ENCODE measurements at places on chromosomes 5 and 9. TPM values are rescaled to one million over a fixed set of nuclear protein-coding genes. Genes with fewer than 3 reads are reported as not detected.

DNA sequence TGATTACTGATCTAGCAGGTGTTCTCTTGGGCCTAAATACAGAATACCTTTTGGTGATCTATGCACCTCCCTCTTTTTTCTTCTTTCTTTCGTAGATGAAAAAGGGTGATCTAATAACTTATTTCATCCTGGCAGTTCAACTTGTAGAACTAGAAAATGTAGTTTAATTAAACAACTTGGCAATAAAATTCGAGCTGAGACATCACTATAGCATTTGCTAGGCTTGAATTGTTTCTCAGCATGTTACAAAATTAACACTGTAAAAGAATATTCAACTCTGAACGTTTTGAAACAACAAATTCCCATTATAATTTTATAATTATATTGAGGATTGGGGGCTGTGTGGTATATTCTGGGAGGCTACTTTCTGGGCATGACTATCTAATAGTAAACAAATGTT lies 19.5 kb downstream of the SMIM15 start:
- no peak for DNase-seq

DNA sequence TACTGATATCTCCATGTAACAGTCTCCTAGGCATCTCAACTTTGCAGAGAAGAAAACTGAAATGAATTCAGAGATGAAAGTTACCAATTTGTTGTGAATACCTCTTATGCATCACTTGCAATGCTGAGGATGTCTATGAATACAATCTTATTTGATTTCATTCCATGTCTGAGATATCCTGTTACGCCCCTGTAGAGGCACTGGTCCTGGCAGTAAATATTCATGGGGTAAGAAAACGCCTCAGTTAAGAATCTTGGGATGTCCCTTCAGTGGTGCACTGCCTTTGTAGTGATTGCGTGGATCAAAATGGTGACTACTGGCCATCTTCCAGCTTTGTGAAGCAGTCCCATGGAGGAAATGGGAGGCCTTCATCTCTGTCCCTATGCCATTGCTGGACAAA lies 229.1 kb upstream of the C9orf72 start:
- DNase-seq, result no peak

The OLFM1 gene
- total RNA-seq, result 47.8 TPM

The FAM151B gene
- total RNA-seq, result 2.9 TPM

The C8G gene
- 1.6 TPM for total RNA-seq

The IFNA13 gene
- total RNA-seq, result not detected

DNA sequence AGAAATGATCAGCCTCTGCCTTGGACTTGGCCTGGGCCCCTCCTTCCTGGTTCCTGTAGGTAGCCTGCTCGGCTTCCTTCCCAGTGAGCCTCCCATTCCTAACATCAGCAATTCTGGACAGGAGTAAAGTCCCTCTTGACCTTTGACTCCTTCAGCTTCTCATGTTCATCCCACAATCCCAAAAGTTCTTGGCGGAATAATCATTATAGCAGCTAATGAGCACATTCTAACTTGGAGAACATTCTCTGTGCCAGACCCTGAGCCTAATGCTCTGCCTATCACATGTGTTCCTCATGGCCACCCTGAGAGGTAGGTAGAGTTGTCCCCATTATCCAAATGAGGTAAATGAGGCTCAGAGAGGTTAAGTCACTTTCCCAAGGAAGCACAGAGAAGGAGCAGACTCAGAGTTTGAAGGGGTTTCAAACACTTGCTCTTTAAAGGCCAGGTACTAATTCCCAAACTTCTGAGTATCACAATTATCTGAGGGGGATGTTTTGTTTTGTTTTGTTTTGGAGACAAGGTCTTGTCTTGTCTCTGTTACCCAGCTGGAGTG lies 21.2 kb downstream of the SWI5 start:
- no peak for DNase-seq

The DRD1 gene
- 2.9 TPM for total RNA-seq

GRCh38 chr5:43075319-43076293 lies 35.5 kb upstream of the ANXA2R start:
- no peak for DNase-seq

The EIF4E1B gene
- total RNA-seq, result not detected

The KCNN2 gene
- 2.1 TPM for total RNA-seq

GRCh38 chr5:134249469-134250379 lies 23.9 kb upstream of the PPP2CA start:
- DNase-seq, result peak; percentile 40

GRCh38 chr5:1516615-1517601 lies 6.9 kb downstream of the LPCAT1 start:
- DNase-seq, result peak; percentile 37

The TLX3 gene
- total RNA-seq, result not detected

GRCh38 chr9:114731701-114732100 lies 49.7 kb upstream of the TEX48 start:
- no peak for DNase-seq

DNA sequence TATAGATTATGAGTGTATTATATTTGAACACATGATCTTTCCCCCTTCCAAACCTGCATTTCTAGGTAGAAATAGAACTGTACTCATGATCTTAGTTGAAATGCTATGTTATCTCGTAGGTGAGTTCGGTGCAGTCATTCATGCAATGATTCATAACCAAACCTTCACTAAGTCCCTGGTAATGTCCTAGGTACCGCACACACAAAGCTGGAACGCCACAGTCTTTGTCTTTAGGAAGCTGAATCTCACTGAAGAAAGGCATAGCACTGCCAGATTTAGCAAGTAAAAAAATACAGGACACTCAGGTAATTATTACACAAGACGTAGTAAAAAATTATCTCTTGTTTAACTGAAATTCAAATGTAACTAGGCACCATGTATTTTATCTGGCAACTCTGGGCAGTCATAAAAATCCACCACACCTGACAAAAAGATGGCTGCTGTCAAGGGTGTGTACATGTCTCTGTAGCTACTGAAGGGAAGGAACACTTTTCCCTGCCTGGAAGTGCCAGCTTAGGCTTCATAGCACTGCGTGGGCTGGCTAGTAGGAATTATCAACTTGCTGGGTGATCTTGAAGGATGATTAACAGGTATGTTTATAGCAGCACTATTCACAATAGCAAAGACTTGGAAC lies 28.0 kb upstream of the TXN start:
- DNase-seq, result no peak

DNA sequence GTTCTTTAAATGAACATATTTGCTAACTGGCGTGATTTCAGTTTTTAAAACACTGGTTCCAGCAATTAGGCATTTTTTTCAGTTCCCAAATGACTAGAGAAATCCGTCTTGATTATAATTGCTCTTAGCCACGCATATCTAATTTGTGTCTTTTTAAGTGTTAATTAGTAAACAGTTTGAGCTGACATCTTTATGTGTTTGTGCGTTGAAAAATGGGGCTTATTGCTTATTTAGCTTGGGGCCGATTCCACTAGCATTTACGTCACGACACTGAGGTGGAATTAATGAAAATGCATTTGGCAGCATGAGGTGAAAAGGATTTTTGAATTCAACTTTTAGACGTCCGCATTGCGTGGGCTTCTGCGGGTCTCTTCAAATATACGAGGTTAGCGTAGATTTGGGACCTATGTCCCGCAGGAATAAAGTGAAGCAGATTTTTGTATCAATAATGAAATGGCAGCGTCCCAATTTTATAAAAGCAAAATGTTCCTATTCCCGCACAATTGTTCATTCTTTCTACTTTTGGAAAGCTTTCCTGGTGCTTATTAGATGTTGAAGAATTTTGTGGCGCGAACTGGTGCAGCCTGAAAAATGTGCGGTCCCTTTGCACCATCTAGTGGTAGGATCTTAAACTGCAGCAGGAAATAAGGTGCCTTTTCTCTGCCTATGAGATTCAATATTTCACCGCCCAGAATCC lies 122.7 kb upstream of the LMX1B start:
- DNase-seq, result peak; percentile 67

DNA sequence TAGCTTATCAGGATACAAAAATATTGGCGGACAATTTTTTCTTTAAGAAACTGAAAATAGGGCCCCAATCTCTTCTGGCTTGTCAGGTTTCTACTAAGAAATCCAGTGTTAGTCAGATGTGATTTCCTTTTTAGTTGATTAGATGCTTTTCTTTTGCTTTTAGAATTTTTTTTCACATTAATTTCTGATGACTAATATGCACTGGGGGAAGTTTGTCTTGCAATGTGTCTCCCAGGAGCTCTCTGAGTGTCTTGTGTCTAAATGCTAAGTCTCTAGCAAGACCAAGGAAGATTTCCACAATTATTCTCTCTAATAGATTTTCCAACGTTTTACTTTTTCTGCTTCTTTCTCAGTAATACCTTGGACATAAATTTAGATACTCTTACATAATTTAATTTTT lies 559.8 kb upstream of the TYRP1 start:
- DNase-seq, result no peak

DNA sequence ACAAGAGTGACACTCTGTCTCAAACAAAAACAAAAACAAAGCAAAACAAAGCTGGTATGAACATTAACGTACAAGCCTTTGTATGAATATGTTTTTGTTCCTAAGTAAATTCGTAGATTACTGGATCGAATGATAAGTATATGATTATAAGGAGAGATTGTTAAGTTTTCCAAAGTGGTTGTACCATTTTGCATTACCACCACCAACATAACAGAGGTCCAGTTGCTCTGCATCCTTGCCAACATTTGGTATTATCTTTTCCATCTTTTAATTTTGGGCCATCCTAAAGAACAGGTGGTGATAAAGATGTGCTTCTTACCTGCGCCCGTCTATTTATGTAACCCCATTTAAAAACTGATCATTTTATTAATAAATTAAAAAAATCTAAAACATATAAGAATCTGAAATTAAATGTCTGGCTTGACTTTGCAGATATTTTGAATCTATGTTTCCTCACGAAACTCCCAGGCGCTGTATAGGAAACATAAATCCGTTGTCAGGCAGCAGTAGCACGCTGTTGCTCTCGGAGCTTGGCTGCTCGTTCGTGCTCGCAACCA lies 593 bp upstream of the NAA35 start:
- no peak for DNase-seq

The PKD2L2 gene
- not detected for total RNA-seq

DNA sequence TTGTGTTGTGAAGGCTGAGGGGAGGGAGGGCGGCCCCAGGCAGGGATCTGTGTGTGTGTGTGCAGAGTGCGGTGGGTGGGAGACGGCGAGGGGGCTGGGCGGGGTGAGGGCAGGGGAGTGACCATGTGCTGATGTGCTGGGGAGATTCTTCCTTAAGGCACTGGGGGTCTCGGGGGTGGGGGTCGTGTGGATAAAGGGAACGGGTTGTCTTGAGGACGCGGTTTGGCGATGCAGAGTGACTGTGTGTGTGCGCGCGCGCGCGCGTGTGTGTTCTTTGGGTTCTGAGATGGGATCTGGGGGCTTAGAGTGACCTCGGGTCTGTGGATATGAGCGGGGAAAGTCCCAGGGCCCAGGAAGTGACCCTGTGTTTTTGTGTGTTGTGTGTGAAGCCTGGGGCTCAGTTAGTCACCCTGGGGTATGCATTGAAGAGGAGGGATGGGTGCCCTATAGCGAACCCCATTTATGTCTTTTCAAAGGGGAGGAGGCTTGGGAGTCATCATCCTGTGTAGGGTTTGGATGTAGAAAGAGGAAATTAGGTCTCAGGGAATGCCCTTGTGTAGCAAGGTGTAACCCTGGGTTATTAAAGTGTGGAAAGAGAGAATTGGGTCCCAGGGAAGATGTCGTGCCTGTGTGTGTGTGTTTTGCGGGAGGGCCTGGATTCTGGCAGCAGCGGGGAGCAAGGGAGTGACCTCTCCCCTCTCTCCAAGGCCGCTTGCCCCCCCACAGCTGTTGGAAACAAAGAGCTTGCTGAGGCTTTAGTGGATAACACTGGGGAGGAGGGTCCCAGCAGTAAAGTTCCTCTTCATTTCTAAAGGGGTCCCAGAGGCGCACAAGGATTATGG lies 1.4 kb downstream of the TMEFF1 start:
- no peak for DNase-seq

DNA sequence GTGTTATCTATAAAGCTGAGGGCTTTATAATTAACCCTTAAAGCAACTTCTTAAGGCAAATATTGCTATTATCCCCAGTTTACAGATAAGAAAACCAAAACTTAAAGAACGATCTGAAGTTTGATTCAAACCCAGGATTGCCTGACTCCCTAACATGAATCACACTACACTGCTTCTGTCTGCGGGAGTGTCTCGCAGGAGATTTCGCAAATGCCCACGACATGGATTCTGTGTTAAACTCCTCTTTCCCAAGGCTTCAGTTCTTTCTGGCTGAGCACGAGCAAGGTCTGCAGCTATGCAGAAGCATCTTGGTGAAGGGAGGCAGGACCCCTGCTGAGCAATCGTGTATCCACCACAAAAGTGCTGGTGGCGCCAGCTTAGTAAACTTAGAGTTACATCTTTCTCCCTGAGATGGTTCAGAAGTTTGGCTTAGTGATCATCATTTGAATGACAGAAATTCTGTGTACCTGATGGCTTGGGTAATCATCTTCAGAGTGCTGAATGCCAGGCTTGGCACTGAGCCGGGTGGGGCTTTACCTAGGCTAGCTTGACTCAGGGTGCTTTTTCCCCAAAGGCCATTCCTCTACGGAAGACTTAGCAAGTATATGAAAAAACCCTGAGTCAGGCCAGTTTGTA lies 81.4 kb upstream of the PIK3R1 start:
- DNase-seq, result no peak

The COL15A1 gene
- total RNA-seq, result 63.2 TPM

The SIT1 gene
- total RNA-seq, result 0.52 TPM

DNA sequence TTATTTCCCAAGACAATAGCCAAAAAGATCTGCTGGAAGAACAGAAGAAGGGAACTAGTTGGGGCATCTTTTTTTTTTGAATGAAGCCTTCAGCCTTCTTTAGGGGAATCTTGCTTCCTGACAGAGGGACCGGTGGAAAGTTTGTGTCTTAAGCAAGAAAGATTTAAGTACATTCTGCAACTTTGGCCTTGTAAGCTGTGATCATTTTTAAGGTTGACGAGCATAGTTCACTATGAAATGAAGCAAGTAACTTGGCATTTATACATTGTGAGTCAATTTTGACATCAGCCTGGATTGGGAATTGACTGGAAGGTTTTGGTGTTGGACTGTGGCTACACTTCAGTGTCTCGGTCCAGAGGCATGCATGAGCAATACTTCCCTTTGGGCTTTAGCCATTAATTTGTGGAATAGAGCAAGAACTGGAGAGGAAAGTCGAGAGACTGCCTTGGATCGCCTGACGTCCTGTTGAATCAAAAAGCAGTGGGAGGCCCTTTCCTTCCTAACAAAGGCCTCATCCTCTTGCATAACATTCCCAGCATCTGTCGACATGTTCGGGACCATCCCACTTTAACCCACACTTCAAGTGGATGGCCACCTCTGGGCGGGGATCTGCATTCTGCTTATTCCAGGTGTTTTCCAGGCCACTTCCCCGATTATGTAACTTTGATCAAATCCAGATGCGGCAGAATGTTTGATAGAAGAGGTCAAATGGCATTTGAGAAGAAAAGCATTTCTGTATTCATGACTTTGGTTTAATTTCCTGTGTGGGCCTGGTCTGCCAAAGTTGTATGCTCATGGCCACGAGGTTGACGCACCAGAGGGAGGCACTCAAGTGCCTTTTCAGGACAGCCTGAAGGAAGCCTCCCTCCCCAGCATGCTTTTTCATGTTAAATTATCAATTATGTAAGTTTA lies 12.5 kb downstream of the ABL1 start:
- peak; percentile 75 for DNase-seq

The ROR2 gene
- 16.7 TPM for total RNA-seq

DNA sequence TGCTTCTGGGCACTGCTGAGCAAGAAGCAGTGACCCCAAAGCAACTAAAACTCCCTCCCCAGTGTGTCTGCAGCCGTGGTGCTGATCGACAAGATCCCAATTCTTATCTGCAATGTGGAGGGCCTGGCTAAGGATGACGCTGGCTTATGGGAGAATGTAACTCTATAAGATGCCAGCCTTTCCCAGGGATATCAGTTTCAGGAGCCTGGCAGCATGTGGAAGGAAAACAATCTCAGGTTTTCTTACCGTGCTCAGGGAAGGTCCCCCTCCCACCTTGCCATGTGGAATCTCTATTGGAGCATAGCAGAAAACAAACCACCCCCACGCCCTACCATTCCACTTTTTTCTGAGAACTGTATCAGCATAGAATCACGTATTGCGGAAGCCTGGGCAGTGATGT lies 87.7 kb upstream of the PTPN3 start:
- no peak for DNase-seq
